MV-4-11 (cell line): ENCODE measurements at places on chromosomes 5 and 9.
A peak's percentile ranks its signal among the peaks of the same experiment; 100 is the strongest.

GRCh38 chr5:176610435-176610773 lies 448 bp upstream of the GPRIN1 start:
- DNase-seq: no peak

GRCh38 chr9:77896938-77897667 lies 134.5 kb downstream of the GNAQ start:
- DNase-seq: peak; percentile 31

GRCh38 chr9:19379697-19380046 lies 364 bp downstream of the RPS6 start:
- peak; percentile 41 for DNase-seq

GRCh38 chr5:40334242-40334635 lies 345.5 kb upstream of the PTGER4 start:
- no peak for DNase-seq

- DNase-seq: no peak
Measured at GRCh38 chr5:32805971-32806638, 95.0 kb downstream of the NPR3 start.

DNA sequence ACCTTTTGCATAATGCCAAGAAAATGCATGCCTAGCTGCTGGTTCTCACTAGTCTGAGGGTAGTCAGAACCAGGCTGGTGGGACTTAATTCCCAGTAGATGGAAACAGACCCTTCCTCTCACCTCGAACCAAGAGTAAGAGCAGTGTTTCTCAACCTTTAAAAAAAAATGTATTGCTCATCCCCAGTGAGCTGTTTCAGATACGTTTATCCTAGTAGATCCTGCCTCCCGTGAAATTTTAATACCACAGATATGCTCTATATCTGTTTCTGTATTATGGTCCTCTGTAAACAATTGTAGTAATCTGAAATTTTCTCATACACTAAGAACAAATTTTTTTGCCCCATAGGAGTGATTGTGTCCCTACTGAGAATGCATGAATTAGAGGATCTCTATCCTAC lies 86.2 kb downstream of the TEK start:
- no peak for DNase-seq

DNA sequence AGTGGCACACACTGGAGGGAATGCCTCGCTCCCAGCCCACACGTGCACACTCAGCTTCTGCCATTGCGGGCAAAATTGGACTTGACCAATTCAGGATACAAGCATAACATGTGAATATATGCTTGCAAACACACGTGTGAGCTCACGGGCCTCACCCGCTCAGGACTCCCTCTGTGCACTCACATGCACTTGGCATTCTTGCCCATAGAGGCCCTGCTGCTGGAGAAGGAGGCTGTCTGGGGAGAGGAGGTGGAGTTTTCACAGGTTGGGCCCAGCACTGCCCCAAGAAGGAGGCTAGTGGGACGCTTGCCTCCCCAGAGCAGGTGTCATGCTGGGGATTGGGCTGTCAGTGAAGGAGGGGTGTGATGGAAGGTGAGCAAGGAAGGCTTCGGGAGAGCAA lies 1.7 kb downstream of the MYMK start:
- DNase-seq: no peak

DNA sequence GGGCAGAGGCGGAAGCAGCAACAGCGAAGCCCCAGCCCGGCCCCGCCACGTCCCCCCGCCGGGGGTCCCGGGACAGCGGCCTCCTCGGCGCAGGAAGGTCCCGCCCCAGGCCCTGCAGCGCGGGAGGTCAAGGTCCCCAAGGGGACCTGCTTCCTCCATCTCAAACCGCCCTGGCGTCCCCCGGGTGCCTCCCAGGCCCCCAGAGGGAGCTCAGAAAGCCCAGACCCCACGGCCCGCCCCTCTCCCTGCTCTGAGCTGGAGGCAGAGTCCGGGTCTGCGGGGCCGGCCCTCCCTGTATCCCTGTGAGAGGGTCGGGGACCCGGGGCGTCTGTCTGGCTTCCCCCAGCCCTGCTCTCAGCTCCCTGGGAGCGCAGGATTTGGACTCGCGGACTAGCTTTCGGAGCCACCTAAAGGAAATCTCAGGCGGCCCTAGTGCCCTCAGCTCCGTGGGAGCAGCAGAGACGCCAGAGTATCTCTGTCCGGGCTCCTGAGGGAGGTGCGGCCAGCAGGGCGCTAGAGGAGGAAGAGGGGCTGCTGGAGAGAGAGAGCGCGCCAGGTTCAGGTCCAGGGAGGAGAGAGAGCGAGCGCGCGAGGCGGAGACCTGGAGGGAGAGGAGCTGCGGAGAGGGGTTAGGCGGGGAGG lies 30.7 kb downstream of the EXOC3 start:
- DNase-seq: no peak
